Left ventricle myocardium inferior (tissue), 1 donor: ENCODE measurements at places on chromosomes 4 and X.

GRCh38 chr4:103018391-103019307, 856 bp downstream of the SLC9B1 start:
- no peak for DNase-seq

GRCh38 chrX:12423346-12423745, 285.1 kb downstream of the FRMPD4 start:
- DNase-seq, result no peak

- DNase-seq, result no peak
These were observed 48.8 kb downstream of the AFAP1 start for GRCh38 chr4:7890635-7891393.

GRCh38 chrX:132171478-132171877, 43.7 kb upstream of the FRMD7 start:
- DNase-seq, result no peak

DNA sequence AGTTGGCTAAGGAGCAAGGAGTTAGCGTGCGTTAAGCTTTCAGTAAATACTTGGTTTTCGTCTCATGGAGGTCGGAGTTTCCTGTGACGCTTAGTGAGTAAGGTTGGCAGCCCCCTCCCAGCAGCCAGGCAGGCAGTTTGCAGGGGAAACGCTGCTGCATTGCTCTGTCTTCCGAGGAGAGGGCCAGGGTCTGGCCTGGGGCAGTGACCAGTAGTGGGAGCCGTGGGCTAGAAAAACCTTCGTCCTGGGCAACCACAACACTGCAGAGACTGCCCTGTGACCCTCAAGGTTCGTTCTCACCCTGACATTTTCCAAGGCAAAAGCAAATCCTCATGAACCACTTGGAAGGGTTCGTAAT, 432 bp downstream of the TMEM175 start:
- DNase-seq, result no peak
